GM12891 (cell line): ENCODE measurements at places on chromosomes 5 and 9.

DNA sequence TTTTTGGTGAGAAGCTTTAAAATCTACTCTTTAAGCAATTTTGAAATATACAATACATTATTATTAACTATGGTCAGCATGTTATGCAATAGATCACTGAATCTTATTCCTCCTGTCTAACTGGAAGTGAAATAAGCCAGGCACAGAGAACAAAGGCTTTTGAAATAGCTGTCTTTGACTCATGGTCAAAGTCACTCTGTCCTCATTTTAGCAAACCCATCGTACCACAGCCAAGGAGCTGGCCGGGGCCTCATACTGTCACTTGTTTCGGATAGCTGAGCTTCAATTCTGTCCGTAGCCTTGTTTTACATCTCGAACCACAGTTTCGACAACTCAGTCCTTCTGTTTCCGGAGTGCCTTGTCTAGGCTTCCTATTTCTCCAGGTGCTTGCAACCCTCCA, 19.2 kb downstream of the ADCY2 start:
- DNase-seq = no peak

GRCh38 chr5:90590-91547, 1.1 kb upstream of the PLEKHG4B start:
- DNase-seq = no peak

- no peak for DNase-seq
These were observed 258.5 kb upstream of the ADRA1B start for GRCh38 chr5:159657771-159658170.

DNA sequence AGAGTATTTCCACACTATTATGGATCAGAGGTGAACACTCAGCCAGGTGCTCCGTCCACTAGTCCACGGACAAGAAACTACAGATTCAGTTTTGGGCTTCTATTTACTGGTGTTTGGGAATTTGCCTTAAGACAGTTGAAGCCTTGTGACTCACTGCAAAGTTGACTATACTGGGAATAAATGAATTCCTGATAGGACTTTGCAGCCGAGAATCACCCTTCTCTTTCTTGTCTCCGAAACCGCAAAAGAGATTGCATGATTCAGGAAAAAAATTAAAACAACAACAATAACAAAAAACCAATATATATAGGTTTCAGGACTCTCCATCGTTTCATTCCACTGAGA, 716 bp downstream of the TMEM171 start:
- DNase-seq = no peak

DNA sequence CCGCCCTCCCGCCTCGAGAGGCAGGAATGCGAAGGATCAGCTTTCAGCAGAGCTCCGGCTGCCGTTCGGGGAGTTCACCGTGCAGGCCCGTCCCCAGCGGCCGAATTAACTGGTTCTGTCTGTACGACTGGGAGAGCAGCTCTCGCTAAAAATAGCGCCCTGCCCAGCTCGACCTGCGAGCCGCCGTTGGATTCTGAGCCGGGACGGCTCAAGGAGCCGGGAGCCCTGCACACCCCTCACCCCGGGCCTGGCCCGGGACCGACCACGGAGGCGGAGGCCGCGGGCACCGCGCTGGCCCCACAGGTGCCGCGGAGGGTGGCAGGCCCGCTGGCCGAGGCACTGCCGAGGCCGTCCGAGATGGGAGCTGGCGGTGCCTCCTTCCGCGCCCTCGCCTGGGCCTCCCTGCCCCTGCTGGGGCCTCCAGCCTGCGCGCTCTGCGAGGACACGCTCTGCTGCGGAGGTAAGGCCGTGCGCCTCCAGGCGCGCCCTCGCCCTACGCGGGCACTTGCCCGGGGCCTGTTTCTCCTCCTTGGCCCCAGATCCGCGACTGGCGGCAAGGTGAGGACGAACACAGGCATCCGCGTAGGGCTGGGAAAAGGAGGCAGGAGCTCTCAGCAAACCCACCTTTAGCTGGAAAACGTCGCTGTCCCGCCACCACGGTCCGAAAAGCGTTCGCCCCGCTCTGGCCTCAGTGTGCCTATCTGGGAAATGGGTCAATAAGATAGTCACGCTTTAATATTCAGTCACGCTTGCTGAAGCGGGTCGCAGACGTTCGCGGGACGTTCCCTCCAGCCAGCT, 53.1 kb upstream of the DAB2IP start:
- no peak for DNase-seq

- DNase-seq = peak; percentile 61
These were observed 718 bp upstream of the DENND4C start for GRCh38 chr9:19229595-19230354.

DNA sequence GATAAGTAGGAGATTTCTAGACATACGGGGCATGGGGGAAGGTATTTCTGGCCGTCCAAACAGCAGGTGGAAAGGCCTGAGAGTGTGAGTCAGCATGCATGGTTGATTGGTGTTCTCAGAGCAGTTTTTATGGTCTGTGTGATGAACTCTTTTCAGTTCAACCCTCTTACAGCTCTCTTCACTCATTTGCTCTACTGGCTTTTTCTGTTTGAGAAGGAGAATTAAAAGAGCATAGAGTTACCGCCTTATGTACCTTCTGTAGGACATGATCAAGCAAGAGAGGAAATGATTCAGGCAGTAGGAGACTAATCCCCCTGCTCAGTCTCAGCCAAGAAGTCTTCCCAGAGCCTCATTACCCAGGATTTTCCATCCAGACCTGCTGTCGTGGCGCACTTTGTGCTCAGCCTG, 92.4 kb downstream of the PRDM6 start:
- no peak for DNase-seq

- no peak for DNase-seq
These were observed 32.9 kb upstream of the GPR21 start for GRCh38 chr9:123000371-123001068.

DNA sequence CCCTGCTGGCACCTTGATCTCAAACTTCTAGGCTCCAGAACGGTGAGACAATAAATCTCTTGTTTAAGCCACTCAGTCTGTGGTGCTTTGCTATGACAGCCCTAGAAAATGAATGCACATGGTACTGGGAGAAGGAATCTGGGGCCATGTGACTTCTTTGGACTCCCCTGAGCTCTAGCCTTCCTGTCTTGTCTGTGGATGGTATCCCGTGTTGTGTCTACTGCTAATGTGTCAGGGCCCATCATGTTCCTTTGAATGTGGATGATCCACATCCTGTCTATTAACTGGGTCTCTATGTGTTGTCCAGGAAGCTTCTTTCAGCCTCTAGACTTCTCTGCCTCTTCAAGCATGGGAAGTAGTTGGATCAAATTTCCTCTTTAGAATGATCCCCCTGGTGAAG, 25.1 kb downstream of the IL7R start:
- no peak for DNase-seq

DNA sequence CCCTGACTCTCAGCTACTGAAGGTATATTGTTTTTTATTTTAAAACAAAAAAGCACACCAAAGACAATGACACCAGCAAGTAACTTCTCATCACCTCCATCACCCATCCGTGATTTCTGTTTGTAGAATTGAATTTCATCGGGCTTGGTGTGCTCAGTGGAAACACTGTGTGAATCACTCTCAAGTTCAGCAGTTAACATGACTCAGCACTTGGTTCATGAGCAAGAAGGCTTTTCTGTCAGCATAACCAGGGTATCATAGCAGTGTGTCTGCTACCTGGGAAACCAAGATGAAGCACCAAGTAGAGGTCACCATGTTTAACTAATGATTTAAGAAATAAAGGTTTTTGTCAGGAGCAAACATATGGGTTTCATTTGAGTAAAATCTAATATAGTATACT, 123.7 kb downstream of the INSYN2B start:
- DNase-seq = no peak

GRCh38 chr5:96720408-96720807, 58.2 kb downstream of the CAST start:
- DNase-seq = no peak

DNA sequence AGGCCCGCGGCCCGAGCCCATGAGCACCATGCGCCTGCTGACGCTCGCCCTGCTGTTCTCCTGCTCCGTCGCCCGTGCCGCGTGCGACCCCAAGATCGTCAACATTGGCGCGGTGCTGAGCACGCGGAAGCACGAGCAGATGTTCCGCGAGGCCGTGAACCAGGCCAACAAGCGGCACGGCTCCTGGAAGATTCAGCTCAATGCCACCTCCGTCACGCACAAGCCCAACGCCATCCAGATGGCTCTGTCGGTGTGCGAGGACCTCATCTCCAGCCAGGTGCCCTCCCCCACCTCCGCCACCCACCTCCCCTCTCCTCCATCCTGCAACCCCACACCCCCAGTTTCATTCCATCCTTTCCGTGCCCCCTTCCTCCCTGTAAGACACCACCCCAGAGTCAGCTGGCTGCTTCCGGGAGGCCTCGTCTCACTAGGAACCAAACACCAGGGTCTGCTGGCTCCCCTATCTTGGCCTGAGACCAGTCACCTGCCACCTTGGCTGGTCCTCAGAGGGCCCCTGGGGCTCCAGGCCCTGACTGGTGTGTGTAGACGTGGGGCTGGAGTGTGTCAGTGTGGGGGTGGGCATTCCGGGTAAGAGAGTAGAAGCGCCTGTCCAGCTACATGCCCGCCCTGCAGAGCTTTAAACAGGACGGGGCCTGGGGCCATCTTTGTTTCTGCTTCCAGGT, 655 bp downstream of the GRIN1 start:
- no peak for DNase-seq

GRCh38 chr9:116204252-116204882, 50.8 kb downstream of the PAPPA start:
- no peak for DNase-seq

DNA sequence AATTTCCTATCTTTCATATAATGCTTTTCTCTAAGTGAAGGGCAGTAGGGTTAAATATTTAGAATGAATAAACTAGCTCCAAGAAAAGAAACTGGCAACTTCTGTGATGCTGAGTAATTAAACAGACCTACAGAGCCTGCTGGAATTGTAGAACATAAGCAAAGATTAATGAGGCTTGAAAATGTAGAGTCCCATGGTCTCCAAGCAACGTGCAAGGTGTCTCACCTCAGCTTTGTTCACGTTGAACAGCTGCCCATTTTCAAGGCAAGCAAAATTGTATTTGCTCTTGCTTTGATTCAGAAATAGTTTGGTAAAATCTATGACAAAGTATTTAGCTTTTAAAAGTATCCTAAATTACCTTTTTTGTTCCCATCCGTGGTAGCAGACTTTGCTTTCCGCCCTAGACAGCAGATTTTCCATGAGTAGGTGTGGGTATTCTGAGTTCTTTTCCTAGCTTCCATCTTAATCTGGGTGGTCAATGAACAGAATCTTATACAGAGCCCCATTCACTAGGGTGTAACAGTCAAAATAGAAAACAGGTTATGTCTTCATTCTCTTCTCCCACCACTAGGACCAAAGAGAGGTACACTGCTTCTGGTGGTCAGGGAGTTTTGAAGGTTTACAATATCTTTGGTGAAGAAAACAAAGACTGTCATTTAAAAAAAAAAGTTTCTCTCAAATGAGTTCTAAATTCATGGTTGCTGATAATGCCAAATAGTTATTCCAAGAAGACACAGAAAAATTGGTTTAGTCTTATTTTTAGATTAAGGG, 52.1 kb upstream of the TYRP1 start:
- DNase-seq = no peak

DNA sequence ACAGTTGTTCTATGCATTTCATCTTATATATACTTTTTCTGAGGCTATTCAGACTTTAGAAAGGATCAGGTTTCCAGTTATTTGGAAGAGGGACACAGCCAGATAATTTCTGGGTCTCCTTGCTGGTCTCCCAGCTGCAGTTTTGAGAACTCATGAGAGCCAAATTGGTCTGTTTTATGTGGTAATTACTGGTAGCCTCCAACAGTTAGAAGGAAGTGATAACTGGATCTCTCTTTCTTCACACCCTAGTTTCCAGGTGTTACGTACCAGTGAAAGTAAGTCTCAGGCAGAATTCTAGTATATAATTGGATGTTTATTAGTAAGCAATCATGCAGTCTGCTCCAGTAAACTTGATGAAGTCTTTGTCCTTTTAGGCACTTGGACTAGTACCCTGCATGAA, 63.2 kb upstream of the RPS23 start:
- DNase-seq = no peak

DNA sequence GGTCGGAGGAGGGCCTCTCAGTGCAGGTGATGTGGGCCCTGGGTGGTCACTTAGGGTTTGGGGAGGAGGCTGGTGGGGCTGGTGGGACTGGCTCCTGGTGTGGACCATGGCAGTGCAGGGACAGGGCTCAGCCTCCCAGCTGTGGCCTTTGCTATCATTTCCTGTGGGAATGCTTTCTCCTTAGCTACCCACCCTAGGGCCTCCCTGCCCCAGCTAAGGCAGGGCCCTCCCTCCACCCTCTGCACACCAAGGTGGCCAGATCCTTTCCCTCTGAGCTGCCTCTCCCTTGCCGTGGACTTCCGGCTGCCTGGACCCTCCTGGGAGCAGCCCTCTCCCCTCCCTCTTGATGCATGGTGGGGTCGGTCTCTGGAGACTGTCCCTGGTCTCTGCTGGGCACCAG, 22.7 kb upstream of the ARSI start:
- no peak for DNase-seq

DNA sequence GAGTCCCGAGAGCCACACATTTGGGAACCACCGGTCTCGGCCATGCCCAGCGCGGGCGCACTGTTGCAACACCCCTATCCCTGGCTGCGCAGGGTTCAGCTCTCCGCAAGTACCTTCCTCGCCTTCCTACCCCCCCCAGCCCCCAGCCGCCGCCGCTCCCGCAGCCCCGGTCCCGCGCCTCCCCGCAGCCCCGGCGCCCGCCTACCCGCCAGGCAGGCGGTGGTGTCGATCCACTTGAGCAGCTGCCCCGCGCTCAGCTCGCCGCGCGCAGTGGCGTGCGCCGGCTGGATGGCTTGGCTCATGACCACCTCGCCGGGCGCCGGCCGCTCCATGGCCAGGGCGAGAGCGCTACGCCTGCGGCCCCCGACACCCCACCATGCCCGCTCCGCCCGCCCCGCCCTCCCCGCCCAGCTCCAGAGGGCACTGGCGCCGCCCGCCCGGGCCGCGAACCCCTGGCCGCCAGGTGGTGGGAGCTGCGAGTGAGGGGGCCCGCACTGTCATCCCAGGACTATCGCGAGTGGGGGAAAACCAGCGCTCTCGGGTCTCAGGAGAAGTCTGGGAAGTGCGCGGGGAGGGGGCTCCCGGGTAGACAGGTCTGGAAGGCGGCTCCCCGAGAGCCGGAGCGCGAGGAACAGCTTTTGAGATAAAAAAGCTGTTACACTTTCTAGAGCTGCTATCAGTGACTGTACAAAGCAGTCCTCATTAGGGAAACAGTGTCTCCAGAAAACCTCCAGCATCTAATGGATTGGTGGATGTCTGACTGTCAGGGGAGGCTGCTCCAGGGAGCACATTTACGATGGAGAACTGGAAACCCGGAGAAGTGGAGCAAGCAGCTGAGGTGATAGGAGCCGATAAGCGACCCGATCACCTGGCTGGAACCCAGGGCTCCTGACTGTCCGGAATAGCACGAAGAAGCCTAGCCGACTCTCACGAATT, at the start of gene ACOT12:
Gene ACOT12, minus strand, starts transcription at position 352 of the 936 bp plus-strand sequence. Its CDS starts 20 bp downstream, at position 332.
- peak; percentile 10 for DNase-seq

GRCh38 chr5:42718591-42718990, 38.0 kb upstream of the CCDC152 start:
- DNase-seq = peak; percentile 4

- no peak for DNase-seq
These were observed 187.8 kb downstream of the MEF2C start for GRCh38 chr5:88695232-88695631.

DNA sequence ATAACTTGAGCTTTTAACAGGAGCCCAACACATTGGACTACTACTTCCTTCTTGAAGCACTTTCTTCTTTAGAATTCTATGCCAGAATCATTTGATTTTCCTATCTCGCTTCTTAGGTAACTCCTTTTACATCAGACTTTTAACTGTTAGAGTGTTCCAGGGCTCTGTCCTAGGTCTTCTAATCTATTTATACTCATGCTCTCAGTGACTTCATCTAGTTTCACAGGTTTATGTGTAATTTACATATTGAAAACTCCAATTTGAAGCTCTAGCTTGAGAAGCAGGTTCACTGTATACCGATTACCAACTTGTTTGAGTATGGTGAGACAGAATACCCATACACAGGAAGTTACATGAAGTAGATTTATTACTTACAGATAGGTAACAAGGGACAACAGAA, 11.3 kb downstream of the SHOC1 start:
- no peak for DNase-seq
